ENCODE measurements at places on chromosomes 7 and 10.

DNA sequence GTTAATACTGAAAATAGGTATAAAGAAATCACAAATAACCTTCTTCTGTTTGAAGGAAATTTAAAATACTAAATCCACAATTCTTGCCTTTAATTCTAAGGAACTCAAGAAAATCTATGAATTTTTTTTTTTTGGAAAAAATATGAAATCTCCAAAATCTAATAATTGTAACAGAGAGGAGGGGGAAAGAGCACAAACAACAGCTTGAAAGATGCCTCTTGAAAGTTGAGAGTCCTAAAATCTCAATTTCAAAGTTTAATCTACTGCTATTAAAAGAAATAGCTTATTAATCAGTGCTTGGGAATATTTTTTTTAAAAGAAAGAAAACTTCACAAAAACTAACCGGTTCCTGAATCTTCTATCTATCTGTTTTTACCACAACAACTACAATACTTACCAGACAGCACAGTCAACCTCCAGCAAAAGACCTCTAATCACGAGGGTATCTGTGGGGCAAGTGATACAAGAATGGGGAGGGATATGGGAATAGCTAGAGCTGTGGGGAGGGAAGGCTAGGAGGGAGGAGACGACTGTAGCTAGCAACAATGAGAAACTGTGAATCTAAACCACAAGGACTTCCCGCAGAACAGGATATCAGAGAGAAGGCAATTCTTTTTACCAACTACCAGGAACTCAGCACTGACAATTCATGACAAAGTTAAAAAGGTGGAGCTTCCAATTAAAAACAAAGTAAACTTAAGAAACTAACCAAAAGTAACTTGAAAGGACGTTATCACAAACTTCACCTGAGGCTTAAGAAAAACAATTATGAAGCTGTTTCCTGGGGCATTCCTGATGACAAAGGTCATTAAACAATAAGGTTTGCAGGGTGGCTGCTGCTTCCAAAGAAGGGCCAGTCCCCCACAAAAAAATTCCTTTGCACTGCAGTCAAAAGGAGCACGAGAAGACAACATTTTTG, at the start of gene USP54:
TSS of gene USP54 (minus strand) at position 462 of the 919 bp plus-strand sequence. CDS start 15,684 bp downstream, outside the sequence.
- no peak for DNase-seq

- peak; percentile 14 for DNase-seq
Measured at GRCh38 chr7:151769188-151769821, 107.6 kb downstream of the PRKAG2 start.

- no peak for DNase-seq
Measured at GRCh38 chr10:98666276-98666675, 219.5 kb upstream of the HPS1 start.

DNA sequence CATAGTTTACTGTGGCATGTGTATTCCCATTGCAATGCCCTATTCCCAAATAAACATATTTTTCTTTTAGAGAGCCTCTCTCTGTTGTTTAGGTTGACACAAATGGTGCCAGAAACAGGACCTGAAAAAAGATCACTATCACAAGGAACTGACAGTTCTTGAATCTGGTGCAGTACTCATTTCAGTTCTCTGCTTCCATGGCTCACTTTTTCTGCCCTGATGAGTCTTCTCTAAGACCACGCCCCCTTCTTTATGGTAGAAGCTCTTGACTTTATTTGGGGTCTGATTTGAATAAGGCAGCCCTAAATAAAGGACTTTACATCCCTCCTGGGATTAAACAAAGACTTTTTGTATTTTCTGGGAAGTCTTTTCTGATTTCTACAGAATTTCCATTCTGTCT, 3.5 kb upstream of the CCDC126 start:
- no peak for DNase-seq

GRCh38 chr10:131944976-131945695, 36.6 kb downstream of the BNIP3 start:
- DNase-seq: no peak

GRCh38 chr10:63415640-63416244, 50.0 kb downstream of the JMJD1C start:
- DNase-seq: no peak

GRCh38 chr7:101953248-101953819, 135.9 kb downstream of the CUX1 start:
- DNase-seq: no peak

- DNase-seq: no peak
Measured at GRCh38 chr7:22255834-22256233, 101.1 kb downstream of the RAPGEF5 start.

- DNase-seq: peak; percentile 70
Measured at GRCh38 chr7:130961128-130961601, 227.2 kb upstream of the KLF14 start.

Data from effector memory CD8-positive, alpha-beta T cell (primary cell).